ENCODE measurements at places on chromosomes 6 and 20.

GRCh38 chr6:2140438-2141128 lies 104.8 kb downstream of the GMDS start:
- DNase-seq = no peak

DNA sequence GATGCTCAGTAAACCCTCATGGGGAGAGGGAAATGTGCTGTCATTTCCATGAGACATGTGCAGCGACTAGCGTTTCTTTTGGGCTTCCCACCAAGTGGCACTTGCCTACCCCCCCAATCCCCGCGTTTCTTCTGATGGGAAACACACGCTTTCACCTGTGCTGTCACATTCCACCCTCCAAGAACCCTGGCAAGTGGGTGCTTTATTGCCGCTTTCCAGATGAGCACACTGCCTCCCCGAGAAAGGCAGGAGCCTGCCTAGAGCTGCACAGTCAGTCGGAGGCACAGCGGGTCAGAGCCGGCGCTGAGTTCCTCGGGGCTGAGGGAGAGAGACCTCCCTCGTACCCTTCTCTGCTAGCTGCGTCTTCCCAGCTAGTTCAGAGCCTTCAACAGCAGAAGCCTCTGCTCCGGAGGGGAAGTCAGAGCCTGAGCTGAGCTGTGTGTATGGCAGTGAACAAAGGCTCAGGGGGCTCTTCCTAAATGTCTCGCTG lies 12.3 kb upstream of the CCDC167 start:
- DNase-seq = no peak

DNA sequence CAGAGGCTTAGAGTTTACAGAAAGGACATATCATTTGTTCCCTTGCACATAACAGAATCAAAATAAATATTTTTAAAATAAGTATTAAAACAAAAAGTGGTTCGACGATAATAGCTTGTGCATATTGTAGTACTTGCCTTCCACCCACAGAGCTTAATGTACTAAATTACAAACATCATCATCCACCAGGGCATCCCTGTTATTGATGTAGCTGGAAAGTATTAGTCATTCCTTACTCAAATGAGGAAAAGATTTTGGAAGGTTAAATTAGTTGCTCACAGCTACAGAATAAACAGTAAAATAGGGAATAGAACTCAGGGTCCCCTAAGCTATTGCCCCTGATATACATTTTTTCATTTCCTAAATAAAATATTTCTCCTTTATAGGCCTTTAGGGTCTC lies 150.3 kb downstream of the PTPRK start:
- DNase-seq = no peak

DNA sequence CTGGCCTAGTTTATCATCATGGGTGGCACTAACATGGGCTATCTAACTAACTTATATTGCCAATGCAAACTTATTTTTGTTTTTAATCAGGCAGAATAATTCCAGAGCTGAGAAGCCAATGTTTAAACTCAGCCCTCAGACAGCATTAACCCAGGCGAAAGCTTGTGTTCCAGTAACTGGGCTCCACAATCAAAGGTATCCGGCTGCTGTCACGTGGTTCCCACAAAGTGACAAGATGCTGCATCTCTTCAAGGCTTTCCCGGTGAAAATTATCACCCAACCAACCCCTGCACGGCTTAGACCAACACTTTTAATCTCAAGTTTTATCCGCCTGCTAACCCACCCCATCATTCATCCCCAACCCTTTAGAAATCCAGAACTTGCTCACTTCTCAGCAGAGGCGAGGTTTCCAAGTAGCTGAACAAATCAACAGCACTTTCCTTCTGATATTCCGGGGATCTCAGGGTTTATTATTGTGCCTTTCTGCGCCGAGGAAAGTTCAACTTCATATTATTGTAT lies 885 bp downstream of the MTCL3 start:
- DNase-seq = no peak

DNA sequence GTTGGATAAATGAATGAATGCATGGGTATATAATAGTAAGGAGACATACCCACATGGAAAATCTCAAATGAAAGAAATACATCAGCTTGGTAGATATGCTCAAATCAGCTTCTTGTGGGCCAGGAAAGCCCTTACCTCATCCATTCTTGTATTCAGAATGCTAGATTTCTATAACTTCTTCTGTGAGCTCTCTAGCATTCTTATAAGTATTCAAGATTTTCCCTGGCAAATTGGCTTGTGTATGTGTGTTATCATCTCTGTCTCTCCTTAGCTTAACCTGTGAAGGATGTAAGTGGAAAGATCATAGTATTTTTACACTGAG lies 100.8 kb downstream of the OR2B2 start:
- DNase-seq = no peak

- DNase-seq = no peak
These were observed 59.9 kb downstream of the NUDT3 start for GRCh38 chr6:34332251-34333198.
